Activated CD4-positive, alpha-beta T cell treated with anti-CD3 and anti-CD28 coated beads, Interleukin-2, amount 10 ng/mL, durations not matched to agents 24 days and 14 days (primary cell): ENCODE measurements at places on chromosomes 11 and 22. TPM values are rescaled to one million over a fixed set of nuclear protein-coding genes. Genes with fewer than 3 reads are reported as not detected.

DNA sequence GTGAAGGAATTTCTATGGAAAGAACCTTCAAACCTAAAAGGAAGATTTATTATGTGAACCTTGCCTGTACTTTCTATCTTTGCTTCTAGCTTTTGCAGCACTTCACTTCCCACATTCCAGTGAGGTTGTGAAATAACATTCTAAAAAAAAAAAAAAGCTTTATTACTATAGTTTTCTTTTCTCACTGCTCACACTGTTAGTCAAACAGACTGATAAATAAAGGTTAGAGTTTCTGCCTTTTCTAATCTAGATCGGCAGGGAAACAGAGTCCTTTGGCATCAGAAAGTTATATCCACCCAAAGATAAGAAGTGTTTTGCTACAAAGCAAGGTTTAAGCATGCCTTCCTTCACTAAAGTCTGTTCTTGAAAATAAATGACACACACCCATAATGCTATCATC, 2.8 kb downstream of the AAMDC start:
- no peak for DNase-seq

Gene GAL
- 0.92 and 1.8 TPM in 2 replicates for total RNA-seq

DNA sequence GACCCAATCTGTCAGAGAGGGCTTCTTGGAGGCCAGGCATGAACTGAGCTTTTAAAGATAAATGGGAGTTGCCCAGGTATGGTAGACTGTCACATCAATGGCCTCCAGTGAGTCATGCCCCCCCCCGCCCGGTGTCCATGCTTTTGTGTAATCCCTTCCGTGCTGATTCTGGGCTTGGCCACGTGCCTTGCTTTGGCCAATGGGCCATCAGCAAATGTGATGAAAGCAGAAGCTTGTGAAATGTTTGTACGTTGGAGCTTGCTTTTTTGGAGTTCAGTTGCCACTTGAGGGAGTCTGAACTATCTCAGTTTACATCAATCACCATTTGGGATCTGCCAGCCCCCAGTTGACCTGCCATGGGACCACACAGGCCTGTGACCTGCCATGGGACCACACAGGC, 4.3 kb upstream of the THY1 start:
- no peak for DNase-seq

DNA sequence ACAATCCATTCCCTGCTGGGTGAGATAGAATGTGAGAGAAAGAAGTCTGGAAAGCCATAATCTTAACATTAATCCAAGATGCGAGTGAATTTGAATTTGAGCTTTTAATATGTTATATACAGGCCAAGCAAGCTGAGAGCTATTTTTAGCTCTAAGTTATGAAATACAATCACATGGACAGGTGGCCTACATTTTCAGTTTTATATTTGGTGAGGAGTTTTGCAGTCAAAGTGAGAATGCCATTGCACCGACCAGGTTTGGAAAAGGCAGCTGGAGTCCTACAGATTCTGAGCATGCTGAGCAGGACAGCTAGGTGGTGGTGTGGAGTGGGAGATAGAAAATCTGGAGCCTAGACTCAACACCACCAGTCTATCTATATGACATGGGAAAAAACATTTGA, 12.0 kb downstream of the OR5B21 start:
- no peak for DNase-seq

Gene TMEM191B
- total RNA-seq, result not detected in 2 replicates

GRCh38 chr11:134574425-134574824, 162.4 kb upstream of the B3GAT1 start:
- no peak for DNase-seq

- DNase-seq, result no peak
Measured at GRCh38 chr11:94315664-94316063, 11.3 kb downstream of the IZUMO1R start.

DNA sequence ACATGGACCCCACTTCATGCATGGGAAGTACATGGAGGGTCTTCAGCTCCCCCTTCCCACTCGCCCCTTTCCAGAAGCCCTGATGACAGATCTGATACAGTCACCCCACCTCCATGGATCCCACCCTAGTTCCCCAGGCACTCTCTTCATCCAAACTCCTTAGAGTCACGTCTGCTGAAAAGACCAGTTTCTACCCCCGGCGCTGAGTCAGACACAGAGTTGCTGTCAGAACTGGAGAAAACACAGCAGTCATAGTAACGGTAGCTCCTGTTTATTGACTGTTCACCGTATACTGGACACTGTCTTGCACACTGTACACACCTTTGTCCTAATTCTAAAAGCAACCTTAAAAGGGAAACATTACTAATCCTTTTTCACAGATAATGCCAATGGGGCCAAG, 29.1 kb downstream of the DRD2 start:
- no peak for DNase-seq

DNA sequence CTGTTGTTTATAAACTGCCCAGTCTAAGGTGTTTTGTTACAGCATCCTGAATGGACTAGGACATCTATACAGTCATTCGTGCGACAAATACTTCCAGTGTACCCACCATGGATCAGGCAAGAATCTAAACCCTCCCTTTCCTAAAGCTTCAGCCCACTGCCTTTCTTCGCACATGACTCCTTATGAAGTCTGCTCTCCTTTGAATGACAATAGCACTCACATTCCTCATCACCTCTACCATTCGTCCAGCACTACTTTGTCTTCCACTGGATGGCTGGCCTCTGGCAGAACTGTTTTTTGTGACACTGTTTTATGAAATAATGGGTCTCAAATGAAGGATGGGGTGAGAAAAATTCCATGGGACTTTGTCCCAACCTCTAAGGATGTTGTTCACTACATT, 89.8 kb upstream of the LIN7C start:
- no peak for DNase-seq

DNA sequence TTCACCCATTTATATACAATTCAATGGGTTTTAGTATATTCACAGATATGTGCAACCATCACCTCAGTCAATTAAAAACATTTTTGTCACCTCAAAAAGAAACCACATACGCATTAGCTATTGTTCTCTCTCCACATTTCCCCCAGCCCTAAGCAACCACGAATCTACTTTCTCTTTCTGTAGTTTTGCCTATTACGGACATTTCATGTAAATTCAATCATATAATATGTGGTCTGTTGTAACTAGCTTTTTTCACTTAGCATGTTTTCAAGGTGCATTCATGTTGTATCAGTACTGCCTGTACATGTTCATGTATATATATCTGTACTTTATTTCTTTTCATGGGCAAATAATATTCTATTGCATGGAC, 104.7 kb upstream of the RRM1 start:
- peak; percentile 80 for DNase-seq

GRCh38 chr11:116117331-116118137, 613.3 kb upstream of the CADM1 start:
- no peak for DNase-seq

DNA sequence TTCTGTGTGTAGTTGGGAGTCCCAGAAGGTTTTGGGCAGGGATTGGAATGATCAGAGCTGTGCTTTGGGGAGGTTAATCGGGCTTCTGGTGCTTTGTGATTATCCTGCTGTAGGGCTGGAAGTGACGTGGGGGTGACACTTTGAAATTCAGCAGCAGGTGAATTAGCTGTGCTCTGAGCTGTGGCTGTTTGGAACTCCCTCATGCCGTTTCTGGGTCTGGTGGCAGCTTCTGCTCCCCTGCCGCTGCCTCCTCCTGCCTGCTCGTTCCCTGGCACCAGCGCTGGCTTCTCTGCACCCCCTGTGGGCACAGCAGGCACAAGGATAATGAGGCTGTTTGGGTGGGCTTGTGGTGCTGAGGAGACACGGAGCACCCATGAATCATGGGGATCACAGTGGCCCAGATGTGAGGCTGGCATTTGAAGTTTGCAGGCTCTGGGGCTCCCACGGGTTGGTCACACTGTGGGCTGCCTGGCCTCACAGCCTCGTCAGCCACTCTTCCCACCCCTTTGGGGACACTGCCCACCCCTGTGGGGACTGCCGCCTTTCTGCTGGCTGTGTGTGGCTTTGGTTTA, 49.7 kb downstream of the TBC1D22A start:
- no peak for DNase-seq

GRCh38 chr11:61694946-61695706, 14.9 kb downstream of the DAGLA start:
- DNase-seq, result no peak

GRCh38 chr11:46322759-46323158, 24.5 kb upstream of the DGKZ start:
- no peak for DNase-seq

DNA sequence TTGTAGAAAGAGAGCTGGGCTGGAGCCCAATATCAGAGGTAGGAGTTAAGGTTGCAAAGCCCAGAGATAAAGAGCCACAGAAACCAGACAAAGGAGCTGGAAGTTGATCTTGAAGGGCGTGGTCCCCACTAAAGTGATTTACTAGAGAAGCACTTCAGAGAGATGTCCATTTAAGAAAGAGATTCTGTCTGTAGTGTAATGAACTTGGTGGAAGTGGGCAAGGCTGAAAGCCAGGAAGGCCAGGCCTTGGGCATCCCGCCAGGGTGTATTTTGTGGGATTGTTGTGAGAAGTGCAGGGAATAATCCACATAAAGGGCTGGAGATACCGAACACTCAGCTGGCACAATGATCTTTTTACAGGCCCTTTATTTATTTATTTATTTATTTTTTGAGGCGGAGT, 1398.8 kb downstream of the TBC1D22A start:
- DNase-seq, result no peak

DNA sequence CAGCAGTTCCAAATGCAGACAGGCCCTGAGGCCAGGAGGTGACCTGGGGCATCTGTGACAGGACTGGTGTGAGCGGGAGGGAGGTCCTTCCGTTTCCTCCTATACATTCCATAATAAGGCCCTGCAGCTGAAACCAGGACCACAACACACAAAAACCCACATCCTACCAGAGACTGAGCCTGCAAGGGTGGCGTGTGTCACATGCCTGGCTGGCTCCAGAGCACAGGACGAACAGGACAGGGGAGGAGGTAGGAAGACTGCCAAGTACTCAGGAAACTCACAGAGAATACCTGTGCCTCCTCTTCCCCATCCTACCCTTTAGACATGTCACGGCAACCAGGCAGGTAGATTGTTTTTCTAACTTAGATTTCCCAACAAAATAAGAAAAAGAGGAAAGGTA, 103.9 kb downstream of the ARL14EP start:
- DNase-seq, result no peak

GRCh38 chr11:1112351-1113191, 37.9 kb downstream of the MUC2 start:
- no peak for DNase-seq

- DNase-seq, result no peak
Measured at GRCh38 chr11:128575961-128576350, 11.4 kb downstream of the ETS1 start.

Gene SLC22A8
- not detected in 2 replicates for total RNA-seq

DNA sequence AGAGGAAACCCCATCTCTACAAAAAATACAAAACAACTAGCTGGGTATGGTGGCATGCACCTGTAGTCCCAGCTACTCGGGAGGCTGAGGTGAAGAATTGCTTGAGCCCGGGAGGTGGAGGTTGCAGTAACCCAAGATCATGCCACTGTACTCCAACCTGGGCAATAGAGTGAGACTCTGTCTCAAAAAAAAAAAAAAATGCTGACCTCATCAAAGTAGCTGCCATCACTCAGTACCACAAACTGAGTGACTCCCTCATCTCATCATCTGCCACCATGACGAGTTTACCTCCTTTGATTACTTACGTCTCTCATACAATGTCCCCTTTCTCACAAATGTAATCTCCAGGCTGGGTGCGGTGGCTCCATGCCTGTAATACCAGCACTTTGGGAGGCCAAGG, 117.2 kb upstream of the CLPB start:
- DNase-seq, result no peak

GRCh38 chr22:27546157-27546935, 255.2 kb downstream of the MN1 start:
- DNase-seq, result no peak

Gene ASPHD2
- 19.4 and 20.7 TPM in 2 replicates for total RNA-seq

Gene ANO1
- total RNA-seq, result not detected in 2 replicates

DNA sequence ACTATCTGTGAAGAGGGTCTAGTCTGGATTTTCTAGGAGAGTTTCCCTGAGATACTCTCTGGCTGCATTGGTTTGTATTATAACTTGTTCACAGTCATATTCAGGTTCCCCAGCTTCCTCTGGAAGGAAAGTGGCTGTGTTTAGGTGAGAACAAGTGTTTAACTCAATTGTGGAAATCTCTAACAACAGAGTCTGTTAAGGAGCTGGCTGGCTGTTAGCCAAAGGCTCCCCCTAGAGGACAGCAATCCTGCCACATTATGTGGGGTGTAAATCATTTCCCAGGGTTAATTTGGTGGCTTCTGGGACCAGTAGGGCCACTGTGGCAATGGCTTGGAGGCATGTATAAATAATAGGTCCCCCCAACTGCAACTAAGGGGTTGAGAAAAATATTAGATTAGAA, 18.4 kb downstream of the MS4A6E start:
- peak; percentile 58 for DNase-seq

GRCh38 chr11:31236143-31236542, 133.4 kb downstream of the DCDC1 start:
- DNase-seq, result no peak

Gene C11orf52
- total RNA-seq, result not detected in 2 replicates

Gene OR4A16
- total RNA-seq, result not detected in 2 replicates

Gene TTC17
- total RNA-seq, result 64.9 and 75.1 TPM in 2 replicates

Gene MICAL2
- 501 and 510 TPM in 2 replicates for total RNA-seq

GRCh38 chr22:40347300-40347699, 1.0 kb downstream of the ADSL start:
- DNase-seq, result no peak

DNA sequence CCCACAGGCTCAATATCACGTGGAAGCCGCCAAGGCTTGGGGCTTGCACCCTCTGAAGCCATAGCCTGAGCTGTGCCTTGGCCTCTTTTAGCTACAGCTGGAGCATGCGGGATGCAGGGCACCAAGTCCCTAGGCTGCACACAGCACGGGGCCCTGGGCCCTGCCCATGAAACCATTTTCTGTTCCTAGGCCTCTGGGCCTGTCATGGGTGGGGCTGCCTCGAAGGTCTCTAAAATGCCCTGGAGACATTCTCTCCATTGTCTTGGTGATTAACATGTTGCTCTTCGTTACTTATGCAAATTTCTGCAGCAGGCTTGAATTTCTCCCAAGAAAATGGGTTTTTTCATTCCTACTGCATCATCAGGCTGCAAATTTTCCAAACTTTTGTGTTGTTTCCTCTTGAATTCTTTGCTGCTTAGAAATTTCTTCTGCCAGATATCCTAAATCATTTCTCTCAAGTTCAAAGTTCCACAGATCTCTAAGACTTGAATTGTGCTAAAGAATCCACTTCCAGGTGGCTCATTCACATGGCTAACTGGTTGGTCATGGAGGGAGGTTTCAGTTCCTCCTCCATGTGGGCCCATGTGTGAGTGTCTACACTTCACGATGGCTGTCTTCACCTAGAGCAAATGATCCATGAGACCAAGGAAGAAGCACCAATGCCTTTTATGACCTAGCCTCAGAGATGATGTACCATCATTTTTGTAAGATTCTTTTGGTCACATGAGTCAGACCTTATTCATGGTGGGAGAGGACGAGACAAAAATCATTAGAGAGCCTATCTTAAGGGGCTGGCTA, 7.4 kb upstream of the CREBZF start:
- peak; percentile 41 for DNase-seq

Gene ARHGEF17
- total RNA-seq, result 0.05 TPM in 1 of 2 replicates, not detected in the other

DNA sequence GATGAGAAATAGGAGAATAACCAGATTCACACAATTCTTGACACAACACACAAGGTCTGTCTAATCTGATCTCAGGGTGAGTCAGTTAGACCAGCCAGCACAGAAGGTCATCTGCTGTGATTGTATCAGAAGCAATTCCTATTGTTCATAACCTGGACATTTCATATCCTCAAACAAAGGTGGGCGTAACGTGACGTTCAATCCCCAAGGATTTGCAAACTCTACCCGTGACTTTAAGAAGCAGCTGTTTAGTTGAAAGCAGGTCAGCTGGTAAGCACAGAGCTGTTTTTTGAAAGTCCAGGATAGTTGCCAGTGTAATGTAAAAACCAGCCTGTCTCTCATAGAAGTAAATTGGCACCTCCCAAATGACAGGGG, 385.1 kb downstream of the DCDC1 start:
- no peak for DNase-seq
